ENCODE measurements at places on chromosomes 16 and 17.

DNA sequence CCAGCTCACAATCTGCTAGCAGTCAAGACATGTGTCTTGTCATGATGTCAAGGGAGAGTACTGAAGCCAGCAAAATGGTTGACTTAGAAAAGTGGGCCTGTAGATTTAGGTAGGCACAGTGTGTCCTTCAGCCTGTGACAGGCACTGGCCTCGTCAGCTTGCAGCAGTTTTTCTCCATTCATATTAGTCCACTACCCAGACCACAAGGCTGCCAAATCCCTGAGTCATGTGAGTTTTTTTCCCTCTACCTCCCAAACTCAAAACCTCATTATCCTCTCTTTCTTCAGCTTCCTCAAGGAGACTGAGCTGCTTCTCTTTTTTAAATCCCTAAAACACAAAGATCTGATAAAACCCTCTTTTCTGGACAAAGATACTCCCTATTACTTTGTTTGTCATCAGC, 102.6 kb upstream of the HS3ST3A1 start:
- no peak for DNase-seq

DNA sequence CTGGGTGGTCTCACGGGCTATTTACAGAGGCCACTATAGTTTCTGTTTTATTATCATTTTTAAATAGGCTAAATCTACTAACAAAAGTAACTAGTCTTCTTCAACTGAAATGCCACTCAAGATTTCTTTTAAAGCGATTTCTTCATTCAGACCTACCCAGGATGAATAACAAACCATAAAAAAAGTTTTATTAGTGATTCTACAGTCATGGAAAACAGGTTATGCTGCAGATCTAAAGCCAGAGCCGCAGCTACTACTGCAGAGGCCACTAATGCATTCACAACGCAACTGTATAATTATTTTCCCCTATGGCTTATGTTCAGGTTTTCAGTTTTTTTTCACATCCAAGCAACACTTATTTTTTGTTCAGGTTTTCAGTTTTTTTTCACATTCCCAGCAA, 136.2 kb upstream of the AXIN2 start:
- no peak for DNase-seq

DNA sequence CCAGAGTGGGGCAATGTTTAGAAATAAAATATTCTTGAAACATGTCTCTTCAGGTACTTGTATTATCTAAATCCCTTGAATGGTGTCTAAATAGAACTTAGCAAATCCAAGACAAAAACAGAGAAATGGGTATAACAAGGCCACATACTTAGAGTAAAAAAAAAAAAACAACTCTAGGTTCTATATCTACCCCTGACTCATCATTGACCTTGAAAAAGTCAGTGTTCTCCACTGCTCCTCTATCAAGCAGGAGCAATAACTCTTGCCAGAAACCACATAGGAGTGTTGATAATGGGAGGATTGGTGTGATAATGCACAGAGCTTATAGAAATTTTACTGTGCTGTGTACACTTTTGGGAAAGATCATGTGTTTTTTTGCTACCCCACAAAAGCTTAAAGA, 296.6 kb upstream of the PMFBP1 start:
- DNase-seq = no peak

GRCh38 chr17:69342896-69343644, 16.1 kb upstream of the ABCA5 start:
- DNase-seq = no peak

DNA sequence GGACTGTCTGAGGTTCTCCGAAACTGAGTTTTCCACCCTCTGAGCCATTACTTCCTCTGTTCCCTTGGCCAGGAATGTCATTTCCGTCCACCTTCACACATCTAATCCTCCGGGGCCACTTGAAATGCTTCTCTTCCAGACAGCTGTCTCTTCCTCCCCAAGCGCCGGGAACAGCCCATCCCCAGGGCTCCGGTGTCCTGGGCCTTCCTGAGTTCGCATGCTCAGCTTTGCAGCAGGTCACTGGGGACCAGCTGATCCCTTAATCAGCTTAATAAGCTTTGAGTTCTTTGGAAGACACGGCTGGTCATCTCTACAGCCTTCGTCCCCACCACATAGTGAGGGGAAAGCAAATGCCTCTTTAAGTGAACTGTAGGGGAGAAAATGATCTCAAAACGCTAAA, 123.4 kb downstream of the DYNLRB2 start:
- no peak for DNase-seq

DNA sequence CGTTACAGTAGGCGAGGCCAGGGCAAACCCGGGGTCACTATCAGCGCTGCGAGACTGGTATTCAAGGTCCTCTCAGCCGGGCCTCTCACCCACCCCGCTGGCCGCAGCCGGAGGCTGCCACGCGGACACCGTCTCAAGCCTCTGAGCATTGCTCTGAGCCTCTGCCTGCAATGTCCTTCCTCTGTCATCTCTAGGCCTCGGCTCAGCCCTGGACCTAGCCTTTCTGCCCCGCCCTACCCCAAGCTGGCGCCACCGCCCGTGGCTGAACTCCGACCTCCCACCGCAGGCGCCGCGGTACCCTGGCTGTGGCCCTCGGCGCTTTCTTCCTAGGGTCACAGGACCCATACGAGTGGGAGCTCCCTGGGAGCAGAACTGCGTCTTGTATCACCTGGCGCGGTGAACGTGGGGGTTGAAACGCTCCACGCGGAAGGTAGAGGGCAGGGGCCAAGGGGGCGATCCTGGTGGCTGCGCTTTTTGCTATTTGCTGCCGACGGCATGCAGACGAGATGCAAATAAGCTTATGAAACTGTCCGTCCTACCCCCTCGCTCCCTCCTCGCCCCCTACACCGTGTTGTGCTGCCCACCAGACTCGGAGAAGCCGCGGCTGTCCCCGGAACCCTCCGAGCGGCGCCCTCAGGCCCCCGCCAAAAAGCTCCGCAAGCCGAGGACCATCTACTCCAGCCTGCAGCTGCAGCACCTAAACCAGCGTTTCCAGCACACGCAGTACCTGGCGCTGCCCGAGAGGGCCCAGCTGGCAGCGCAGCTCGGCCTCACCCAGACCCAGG, 3.7 kb downstream of the DLX4 start:
- DNase-seq = peak; percentile 31

Data from suppressor macrophage (primary cell).